ENCODE measurements at places on chromosomes 1 and 21.

DNA sequence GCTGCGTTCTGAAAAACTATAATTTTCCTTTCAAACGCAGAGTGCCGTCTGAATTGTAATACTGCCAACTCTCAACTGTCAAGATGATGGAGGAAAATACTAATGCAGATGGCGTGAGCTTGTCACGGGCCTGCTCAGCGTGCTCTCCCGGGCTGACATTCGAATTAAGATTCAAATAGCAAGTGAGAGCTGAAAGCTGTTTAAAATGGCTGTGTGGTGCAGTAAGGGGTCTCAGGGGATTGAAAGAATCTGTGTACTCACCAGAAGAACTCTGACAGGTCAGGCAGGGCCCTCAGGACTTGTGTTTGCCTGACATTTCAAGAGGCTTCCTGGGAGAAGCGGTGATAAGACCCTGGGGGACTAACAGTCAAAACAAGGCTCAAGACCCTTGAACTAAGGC is 33.1 kb downstream of the ZMYND12 start:
- no peak for DNase-seq

DNA sequence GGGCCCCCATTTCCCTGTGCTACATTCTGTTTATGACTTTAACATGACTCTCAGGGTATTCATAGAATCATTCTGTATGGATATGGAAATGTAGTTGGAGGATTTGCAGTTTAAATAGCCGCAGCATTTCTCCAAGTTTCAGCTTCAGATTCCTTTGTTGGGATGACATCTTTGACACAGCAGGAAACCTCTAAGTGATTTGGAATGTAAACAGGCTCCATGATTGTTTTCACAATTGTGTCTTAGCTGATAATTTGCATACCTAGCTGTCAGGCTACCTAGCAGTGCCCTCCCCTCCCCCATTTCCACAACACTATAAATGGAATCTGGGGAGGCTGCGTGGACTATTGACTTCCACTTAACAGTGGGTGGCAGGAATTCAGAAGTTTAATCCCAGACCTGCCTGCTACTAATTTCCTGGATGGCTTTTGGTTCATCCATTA is 290.2 kb downstream of the HLX start:
- DNase-seq: no peak

DNA sequence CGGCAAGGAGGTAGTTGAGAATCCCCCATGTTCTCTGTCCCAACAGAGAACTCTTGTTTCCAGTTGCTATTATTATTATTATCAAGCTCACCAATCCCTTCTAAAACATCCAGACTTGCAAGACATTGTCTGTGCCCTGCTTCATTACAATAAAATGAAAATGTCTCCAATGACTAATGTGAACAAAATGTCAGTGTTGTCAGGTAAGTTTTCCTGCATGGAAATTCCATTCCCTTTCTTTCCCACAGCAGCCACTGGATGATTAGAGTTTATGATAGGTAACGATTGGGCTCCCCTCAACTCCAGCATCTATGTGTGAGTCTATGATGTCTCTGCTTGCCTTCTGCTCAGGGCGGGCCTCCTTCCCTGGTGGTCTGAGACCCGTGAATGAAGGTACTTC is 8.9 kb upstream of the DYRK1A start:
- no peak for DNase-seq

DNA sequence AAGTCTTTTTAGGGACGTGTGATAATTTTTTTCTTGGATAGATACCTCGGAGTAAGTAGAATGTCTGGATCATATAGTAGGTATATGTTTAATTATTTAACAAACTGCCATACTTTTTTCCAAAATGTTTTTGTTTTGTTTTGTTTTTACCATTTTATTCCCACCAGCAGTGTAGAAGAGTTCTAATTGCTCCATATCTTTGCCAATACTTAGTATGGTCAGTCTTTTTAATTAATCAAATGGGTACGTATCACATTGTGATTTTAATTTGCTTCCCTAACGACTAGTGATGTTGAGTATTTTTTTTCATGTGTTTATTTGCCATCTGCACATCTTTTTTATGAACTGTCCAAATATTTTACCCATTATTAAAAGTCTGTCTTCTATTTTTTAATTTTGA is 23.6 kb upstream of the KCNJ6 start:
- DNase-seq: no peak

GRCh38 chr1:94031154-94031553 is 89.8 kb downstream of the ABCA4 start:
- DNase-seq: no peak

DNA sequence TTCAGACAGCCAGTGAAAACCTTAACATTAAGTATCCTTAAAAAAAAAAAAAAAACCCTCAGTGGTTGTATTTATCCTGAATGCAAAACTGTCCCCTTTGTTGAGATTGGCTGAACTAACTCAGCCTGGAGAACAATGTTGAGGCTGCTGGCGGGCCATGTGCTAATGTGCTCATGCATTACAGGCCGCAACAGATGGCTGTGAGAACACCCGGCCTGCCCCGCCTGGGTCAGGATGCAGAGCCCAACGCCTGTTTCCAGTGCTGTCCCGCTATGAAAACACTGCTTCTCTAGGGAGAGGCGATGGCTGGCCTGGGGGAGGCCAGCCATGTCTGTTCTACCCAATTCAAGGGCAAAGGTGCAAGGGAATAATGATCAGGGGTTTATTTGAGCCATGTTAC is 13.8 kb downstream of the OLIG2 start:
- DNase-seq: no peak

DNA sequence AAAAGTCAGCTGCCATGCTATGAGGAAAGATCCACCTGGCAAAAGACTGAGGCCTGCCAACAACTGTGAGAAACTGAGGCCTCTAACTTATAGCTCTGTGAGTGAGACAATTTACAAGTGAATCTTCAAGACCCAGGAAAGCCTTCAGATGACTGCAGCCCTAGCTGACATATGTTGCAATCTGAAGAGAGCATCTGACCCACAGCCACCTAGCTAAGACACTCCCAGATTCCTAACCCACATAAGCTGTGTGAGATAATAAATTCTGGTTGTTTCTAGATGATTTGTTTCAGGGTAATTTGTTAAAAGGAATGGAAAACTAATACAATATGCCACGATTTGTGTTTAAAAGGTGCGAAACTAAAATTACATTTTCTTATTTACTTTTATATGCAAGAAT is 55.1 kb downstream of the HFM1 start:
- DNase-seq: no peak

- DNase-seq: no peak
Observed at GRCh38 chr1:1221887-1222574, 8.1 kb upstream of the TNFRSF4 start.

DNA sequence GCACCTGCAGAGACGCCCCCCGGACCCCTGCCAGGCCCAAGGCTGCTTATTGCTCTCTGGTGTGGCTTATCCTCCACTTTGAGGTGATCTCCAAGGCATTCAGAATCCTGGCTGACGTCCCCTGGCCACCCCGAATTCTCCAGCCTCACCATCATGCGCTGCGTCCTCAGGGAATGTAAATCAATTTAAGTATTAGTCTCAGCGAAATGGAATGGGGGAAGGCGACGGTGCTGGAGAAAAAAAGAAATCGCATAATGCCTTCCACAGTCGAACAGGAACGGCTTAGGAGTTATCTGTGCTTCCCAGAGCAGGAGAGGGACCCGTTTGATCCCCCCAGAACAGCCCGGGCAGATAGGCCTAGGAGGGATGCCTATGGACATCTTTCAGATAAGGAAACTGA is 2.9 kb downstream of the EPHA8 start:
- no peak for DNase-seq

DNA sequence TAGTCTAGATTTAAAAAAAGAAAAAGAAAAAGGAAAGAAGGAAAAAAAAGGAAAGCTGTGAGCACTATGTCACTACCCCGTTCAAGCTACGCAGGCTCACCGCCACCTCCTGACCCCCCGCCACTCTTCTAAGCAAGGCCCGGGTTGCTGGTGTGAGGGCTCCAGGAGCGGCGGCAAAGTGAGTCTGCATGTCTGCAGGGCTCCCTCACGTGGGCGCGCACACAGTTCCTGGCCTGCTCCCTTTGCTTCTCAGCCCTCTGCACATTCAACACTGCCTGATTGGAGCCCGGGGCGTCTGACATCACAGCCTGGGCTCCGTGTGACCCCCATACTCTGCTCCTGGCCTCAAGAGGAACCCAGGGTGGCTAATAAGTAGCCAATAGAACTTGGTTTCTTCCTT is 81.4 kb upstream of the TLR5 start:
- no peak for DNase-seq

- no peak for DNase-seq
Observed at GRCh38 chr21:44986471-44987291, 46.9 kb downstream of the SLX9 start.

DNA sequence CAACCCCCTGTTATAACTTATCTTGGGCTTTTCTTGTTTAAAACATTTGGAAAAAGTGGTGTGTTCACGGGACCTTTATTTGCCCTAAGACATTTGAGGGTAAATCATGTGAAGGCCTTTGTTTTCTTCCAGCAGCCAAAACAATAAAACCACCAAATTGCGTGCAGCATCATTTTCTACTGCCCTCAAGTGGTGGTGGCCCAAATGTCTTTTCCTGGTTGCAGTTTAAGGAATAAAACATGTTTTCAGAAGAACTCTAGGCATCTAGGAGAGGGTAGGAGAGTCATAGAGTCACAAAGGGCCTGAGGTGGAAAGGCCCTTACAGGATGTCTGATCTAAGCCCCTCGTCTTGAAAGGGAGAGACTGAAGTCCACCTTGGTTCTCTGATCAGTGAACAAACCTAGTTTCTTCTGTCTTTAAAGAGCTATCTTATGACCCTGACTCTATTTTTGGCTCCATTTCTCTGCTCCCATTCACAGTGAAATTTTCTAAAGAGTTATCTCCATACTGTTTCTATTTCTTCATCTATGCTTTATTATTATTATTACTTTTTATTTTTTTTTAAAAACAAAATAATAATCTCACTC is 16.0 kb upstream of the EPS15 start:
- DNase-seq: peak; percentile 83

DNA sequence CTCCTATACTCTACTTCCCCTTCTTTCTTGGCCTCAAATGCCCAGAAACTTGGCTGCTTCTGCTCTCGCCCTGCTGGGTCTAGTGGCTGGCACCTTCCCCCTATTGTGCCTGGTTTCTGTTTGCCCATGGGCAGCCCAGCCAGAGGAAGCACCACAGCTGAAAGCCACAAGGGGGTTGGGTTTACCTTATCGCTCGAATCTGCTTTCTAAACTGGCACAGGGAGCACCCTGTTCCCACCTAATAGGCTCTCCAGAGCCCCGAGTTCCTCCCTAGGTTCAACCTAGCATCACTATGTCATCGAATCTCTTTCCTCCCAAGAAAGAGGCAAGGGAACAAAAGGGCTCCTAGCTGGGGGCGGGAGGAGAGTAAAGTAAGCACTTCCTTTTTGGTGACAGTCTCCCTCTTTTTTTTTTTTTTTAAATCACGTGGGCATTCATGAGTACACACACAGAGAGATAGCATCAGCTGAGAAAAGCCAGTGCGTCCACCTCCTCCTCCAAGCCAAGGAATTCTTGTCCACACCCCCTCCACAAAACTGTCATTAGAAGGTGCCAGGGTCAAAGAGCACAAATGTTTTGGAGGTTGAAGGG is 72.8 kb downstream of the PLEKHA6 start:
- peak; percentile 57 for DNase-seq

- no peak for DNase-seq
Observed at GRCh38 chr1:57017200-57017599, 51.4 kb upstream of the C8B start.

- DNase-seq: no peak
Observed at GRCh38 chr1:94309216-94309615, 71.8 kb upstream of the ARHGAP29 start.

DNA sequence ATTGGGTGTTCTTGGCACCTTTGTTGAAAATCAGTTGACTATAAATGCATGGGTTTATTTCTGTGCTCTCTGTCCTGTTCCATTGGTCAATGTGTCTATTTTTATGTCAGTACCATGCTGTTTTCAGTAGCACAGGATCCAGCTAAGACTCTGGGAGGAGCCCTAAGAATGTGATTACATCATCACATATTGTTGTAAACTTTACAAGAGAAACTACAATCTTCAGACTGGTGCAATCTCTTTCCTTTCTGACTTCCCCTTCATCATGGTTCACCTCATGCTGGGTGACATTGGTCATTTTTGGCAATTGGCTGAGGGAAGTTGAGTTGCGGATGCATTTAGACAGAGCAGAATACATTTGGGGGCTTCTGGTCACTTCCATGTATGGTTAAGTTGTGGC is 88.4 kb downstream of the C21orf91 start:
- peak; percentile 27 for DNase-seq

- DNase-seq: no peak
Observed at GRCh38 chr1:109769330-109770078, 5.8 kb upstream of the EPS8L3 start.

DNA sequence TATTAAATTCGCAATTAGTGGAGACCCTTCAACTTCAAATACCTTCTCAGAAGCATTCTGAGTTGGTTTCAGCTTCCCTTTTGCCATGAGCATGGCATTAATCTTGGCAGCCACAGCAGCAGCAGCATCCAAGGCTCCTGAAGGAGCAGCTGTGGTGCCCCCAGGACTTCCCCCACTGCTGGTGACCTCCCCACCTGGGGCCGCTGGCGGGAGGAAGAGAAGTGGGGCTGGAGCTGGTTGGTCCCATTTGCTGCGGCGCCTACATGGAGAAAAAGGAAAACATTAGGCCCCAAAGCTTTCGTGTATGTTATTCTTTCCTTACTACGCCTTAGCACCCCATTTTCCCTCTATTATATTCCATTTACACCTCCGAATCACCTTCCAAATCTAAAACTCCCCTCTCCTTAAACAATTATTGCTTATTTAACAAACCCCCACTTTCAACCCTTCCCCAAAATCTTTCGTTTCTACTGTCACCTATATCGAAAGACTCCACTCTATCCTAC is 569 bp downstream of the KHDC4 start:
- no peak for DNase-seq

DNA sequence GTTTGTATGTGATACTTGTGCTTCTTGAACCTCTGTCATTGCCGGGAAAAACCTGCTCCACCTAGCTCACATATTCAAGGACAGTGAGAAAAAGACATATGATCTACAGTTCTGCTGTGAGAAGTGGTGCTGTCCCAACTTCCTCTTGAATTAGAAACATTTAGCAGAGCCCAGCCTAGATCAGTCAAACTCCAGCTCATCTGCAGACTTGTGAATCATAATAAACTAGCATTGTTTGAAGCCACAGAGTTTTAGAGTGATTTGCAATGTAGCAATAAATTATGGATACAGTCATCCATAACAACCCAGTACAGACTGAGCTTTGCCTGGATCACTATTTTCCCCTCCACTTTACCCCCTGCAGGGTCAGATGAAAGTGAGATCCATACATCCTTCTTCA is 497.8 kb downstream of the PLA2G4A start:
- no peak for DNase-seq

GRCh38 chr1:208344202-208344857 is 100.1 kb upstream of the PLXNA2 start:
- DNase-seq: no peak

- DNase-seq: no peak
Observed at GRCh38 chr1:192571668-192572067, 3.9 kb upstream of the RGS1 start.

GRCh38 chr1:86621286-86621685 is 74.4 kb downstream of the CLCA4 start:
- no peak for DNase-seq

Measured in Kasumi-1 (cell line).